ENCODE measurements at places on chromosomes 12 and 14.

DNA sequence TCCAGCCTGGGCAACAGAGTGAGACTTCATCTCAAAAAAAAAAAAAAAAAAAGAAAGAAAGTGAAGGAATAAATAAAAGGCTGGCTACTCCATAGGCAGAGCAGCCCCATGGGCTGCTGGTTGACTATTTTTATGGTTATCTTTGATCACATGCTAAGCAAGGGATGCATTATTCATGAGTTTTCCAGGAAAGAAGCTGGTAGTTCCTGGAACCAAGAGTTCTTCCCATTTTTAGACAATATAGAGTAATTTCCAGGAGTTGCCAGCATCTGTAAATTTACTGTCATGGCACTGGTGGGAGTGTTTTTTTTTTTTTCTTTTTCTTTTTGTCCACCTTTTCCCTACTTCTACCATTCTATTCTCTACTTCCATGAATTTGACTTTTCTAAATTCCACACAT, 24.2 kb downstream of the FGD4 start:
- no peak for DNase-seq

DNA sequence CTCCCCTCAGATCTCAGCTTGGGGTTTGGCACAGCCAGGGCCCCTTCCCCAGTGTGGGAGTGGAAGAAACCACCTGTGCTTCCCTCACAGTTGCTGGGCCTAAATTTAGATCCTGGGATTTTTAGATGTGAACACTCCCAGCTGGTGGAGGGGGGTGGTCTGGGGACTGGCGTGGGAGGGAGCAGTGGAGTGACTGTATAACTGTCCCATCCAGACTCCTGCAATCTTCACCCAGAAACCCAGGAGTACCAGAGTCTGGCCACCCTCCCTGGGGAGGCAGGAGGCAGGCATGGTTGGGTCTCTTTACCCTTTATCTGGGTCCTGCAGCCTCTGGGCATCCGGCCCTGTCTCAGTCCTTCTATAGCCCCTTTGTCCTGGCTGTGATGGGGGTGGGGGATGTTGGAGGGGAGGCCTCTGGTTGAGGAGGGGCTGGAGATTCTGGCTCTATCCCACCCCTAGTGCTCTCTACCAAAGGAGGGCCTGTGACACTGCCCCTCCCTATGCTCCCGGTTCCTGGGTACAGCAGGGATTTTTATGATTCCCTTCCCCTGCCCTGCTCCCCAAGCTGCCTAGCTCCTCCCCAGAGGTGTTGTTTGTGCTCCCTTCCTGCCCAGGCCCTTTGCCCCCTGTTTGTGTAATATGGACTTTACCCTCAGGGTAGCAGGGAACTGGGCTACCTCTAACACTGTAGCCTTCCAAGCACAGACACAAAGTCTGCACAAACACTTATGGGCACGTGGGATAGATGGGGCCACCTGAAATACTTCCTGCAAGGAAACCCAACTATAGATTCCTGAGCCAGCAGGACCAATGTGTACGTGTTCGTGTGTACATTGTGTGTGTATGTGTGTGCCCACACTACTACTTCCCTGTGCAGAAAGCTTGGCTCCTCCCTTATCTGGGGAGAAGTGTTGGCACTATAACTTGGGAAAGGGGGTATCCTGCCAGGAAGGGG, 1.7 kb downstream of the ERBB3 start:
- no peak for DNase-seq

DNA sequence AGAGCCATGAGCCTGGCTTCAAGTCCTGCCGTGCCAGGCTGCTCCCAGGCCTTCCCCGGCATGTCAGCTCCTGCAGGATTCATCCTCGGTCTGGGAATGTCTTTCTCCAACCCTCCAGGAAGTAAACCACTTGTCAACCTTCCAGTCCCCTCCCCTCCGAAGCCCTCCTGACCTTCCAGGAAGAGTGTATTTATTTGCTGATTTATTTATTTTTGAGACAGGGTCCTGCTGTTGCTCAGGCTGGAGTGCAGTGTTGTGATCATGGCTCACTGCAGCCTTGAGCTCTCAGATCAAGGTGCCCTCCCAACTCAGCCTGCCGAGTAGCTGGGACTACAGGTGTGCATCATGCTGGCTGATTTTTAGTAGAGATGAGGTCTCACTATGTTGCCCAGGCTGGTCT, 24.7 kb downstream of the VSX2 start:
- DNase-seq = no peak

DNA sequence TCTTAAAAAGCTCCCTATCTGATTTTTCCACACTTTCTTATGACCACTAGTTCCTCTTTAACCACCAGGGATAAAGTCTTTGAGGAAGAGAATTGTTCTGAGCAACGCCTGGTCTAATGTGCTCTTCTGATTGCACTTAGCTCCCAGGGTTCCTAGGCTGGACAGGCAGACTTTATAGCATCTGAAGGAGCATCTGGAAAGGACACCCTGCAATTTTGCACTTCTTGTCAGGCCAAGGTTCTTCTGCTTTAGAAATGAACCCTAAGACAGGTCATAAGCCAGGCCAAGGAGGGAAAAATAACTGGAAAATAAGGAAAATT, 126.3 kb downstream of the KTN1 start:
- DNase-seq = no peak

DNA sequence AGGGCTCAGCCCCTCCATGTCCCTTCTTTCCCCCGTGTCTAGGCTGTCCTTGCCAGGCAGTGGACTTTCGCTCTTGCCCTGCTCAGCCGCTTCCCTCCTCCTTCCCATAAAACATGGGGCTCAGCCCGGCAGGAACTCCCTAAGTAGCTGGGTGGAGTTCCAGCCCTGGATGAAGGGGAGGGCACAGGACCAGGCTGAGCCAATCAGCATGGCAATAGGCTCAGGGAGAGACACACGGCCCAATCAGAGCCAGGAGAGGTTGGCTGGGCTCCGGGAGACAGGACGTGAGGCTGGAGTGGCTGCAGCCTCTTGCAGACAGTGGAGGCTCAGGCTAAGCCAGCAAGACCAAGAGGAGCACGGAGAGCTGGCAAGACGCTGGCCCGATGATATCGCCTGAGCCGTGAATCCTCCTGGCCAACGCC, 54.3 kb downstream of the GALNT9 start:
- DNase-seq = no peak

DNA sequence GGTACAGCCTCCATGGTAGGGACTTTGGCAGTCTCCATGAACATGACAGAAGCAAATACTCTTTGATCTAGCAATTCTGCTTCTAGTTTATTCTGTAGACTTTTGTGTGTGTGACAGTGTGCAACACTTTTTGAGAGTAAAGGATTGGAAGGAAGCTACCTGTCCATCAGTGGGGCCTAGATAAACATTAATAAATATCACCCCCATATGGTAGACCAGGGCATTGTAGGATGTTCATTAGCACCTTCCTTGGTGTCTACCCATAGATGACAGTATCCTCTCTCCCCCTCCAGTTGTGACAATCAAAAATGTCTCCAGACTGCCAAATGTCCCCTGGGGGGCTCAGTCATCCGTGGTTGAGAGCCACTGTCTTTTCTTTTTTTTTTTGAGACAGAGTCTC, 10.8 kb downstream of the SNRNP35 start:
- no peak for DNase-seq

DNA sequence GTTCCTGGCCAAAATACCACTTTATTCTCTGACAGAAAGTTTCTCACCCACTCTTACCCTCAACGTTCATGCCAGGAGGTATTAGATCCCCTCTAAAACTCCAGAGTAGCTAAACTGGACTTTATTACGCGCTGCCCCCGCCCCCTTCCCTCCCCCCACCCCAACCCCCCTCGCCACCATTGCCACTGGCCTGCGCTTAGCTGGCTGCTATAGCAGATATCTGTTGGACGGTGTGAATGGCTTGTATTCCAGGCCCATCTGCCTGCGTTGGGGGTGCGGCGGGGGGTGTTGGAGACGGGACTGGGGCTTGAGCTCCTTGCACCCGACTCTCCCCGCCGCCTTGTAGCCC, 564 bp upstream of the THTPA start:
- DNase-seq = no peak

DNA sequence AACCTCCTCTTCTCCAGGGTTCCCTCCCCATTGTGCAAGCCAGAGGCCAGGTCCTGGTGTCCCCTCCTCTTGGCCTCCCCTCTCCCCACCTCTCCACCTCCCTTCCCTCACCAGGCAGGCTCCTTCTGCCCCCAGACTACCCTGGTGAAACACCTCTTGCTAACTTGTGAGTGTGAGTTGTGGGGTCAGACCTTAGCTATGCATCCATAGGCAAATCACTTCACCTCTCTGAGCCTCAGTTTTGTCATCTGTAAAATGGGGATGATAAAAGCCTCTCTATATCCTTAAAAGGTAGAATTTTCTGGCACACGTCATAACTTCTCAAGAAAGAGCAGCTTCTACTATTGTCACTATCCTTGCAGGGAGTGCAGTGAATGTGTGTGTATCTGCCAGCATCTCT, 7.9 kb upstream of the DIO3 start:
- DNase-seq = no peak

GRCh38 chr12:82474798-82475184, 116.5 kb downstream of the METTL25 start:
- no peak for DNase-seq

GRCh38 chr12:94157981-94158411, 9.6 kb downstream of the PLXNC1 start:
- no peak for DNase-seq

DNA sequence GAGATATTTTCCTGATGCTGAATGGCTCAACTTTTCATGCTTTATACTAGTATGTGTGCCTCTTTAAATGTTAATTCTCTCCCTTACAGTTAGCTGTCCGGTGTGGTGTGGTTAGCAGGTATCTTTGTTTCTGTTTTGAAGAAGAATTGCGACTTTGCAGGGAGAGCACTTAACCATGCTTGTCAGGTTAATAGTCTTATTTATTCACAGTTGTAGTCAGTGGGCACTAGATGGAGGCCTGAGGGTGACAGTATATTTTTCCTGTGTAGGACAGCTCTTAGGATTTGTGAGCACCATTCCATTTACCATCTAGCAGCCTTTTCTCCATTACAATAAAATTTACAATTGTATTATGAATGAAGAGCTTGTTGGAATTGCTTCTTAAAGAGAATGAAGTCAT, 34.9 kb downstream of the PDE3A start:
- DNase-seq = no peak

- DNase-seq = peak; percentile 57
Observed at GRCh38 chr12:96889273-96889933, 17.7 kb upstream of the NEDD1 start.

GRCh38 chr12:54051874-54052437, 1.7 kb upstream of the HOXC4 start:
- DNase-seq = no peak

- DNase-seq = no peak
Observed at GRCh38 chr14:53841109-53842099, 115.2 kb downstream of the BMP4 start.

DNA sequence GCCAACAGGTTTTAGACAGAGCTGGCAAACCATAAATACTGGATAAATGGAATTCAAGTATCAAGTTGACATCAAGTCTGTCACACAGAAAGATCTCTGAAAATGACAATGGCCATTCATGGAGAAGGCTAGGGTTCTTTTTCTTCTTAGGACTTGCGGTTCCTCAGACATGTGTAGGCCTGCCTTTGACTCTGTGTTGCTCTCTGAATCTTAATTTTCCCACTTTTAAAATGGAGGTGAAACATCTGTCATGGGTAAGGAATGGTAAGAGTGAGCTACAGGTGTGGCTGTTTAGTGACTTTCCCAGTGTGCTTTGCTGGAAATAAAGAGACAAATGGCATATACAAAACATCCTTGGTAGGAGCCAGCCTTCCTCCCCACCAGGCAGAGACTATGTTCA, 79.2 kb downstream of the PTCSC3 start:
- no peak for DNase-seq

- DNase-seq = no peak
Observed at GRCh38 chr12:98387444-98387843, 127.9 kb upstream of the TMPO start.

GRCh38 chr12:25458047-25458552, 95.0 kb downstream of the LMNTD1 start:
- peak; percentile 91 for DNase-seq

DNA sequence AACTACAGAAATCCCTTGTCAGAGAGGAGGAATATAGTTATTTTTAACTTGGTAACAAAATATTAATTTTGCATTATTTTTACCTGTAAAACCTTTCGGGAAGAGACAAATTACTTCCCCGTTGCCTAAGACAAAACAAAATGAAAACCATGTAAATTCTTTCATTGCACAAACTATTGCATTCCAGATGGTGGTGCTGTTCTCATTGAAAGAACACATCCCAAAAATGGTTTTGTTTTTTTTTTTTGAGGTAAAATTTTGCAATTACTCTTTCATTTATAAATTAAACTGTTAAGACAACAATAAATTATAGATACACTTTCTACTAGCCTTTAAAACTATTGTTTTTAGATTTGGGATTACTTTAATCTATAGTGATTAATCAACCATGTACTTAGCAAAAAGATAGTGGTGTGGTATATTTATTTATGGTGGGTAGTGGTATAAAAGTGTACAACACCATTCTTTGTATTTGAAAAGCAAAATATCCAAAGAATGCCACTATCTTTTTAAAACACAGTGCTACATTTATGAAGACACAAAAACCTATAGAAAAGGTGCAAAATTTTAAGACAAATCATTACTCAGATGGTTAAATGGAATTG, 115.5 kb downstream of the SLC38A1 start:
- no peak for DNase-seq

DNA sequence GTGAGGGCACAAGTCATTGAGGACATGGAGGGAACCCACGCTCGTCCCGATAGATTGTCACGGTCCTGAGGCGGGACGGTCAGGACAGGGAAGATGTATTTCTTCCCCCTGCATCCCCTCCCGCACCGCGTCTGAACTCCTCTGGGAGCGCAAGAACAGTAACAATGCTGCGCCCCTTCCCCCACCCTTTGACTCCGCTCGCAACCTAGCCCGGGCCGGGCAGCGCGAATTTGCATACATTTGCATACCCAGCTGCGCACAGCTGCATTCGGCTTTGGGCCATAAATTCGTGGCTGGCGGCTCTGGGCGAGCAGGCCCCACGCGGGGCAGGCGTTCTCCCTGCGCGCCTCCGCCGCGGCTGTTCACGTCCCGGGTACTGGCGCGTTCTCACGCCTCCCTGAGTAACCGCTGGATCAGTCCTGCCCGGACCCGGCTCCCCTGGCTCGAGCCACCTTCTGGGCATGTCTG, 29.0 kb upstream of the SMUG1 start:
- DNase-seq = no peak

DNA sequence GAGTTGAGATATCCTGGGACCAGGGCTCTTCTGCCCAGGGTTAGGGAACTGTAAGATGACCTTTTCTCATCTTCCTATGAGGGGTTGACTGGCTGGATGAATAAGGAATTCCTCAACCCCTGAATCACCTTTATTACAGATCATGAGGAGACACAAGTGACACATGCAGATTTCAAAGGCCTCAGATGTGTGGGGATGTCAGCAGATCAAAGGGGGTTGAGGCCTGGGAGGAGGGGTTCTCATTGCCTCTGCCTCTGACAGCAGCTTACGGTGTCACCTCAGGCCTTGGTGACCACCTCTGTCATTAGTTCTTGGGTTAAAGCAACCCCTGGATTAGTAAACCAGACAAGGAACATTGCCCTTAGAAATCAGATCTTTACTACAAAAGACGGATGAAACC, 2.1 kb upstream of the KRT72 start:
- no peak for DNase-seq

- peak; percentile 99 for DNase-seq
Observed at GRCh38 chr12:109462868-109463692, 14.0 kb downstream of the KCTD10 start.

- no peak for DNase-seq
Observed at GRCh38 chr12:47721431-47721973, 3.8 kb downstream of the ENDOU start.
